ENCODE measurements at places on chromosomes 4 and X. TPM values are rescaled to one million over a fixed set of nuclear protein-coding genes. Genes with fewer than 3 reads are reported as not detected.

The TMEM255A gene
- total RNA-seq, result under 0.01 TPM

The FGFBP2 gene
- not detected for total RNA-seq

The GAGE12F gene
- not detected for total RNA-seq

The HS3ST1 gene
- not detected for total RNA-seq

The TMEM35A gene
- 1.6 TPM for total RNA-seq

The SLC6A14 gene
- not detected for total RNA-seq

The CXXC4 gene
- not detected for total RNA-seq

The EMCN gene
- not detected for total RNA-seq

The TCP11X1 gene
- total RNA-seq, result not detected

The DUSP21 gene
- total RNA-seq, result not detected

The AFP gene
- total RNA-seq, result not detected

The MAN2B2 gene
- total RNA-seq, result 11.0 TPM

The TCEAL6 gene
- not detected for total RNA-seq

The ANK2 gene
- total RNA-seq, result 150 TPM

The NEXMIF gene
- total RNA-seq, result not detected

The TREX2 gene
- 2.7 TPM for total RNA-seq

The RTL3 gene
- total RNA-seq, result not detected

The SULT1E1 gene
- 0.37 TPM for total RNA-seq

The FGF5 gene
- 10.6 TPM for total RNA-seq

The SPANXN1 gene
- not detected for total RNA-seq

The STBD1 gene
- 2.0 TPM for total RNA-seq

The GABRA4 gene
- not detected for total RNA-seq

The PDCL2 gene
- not detected for total RNA-seq

The ADH7 gene
- total RNA-seq, result not detected

The SPP1 gene
- total RNA-seq, result 0.37 TPM

Data from subcutaneous preadipocyte (primary cell).